ENCODE measurements at places on chromosomes 11 and 22.

- peaks cover 4% of the 10 kb centered on the region for H3K27me3 ChIP-seq
- H3K27ac ChIP-seq, result no peak overlapping the region
- DNase-seq, result no peak
- H3K36me3 ChIP-seq, result no peaks in the 10 kb centered on the region
Observed at GRCh38 chr11:73645121-73645969, 1.0 kb upstream of the PLEKHB1 start.

DNA sequence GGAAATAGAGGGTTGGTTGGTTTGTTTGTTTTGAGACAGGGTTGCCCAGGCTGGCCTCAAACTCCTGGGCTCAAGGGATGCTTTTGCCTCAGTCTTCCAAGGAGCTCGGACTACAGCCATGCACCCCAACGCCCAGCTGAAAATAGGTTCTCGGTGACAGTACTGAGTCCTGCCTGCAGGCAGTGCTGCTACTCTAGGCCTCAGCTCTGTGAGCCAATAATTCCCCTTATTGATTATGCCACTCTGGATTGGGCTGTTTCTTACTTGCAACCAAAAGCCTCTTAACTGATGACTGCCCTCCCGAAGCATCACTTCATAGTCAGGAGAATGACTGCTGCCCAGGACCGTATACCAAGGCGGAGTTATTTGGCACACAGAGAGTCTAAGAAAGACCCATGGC is 1.2 kb upstream of the C11orf16 start:
- H3K4me1 ChIP-seq, result peaks cover 4% of the 10 kb centered on the region
- no peak overlapping the region for H3K27ac ChIP-seq
- H3K27me3 ChIP-seq, result no peaks in the 10 kb centered on the region
- DNase-seq, result no peak
- H3K4me3 ChIP-seq, result no peak overlapping the region
- H3K36me3 ChIP-seq, result no peaks in the 10 kb centered on the region

DNA sequence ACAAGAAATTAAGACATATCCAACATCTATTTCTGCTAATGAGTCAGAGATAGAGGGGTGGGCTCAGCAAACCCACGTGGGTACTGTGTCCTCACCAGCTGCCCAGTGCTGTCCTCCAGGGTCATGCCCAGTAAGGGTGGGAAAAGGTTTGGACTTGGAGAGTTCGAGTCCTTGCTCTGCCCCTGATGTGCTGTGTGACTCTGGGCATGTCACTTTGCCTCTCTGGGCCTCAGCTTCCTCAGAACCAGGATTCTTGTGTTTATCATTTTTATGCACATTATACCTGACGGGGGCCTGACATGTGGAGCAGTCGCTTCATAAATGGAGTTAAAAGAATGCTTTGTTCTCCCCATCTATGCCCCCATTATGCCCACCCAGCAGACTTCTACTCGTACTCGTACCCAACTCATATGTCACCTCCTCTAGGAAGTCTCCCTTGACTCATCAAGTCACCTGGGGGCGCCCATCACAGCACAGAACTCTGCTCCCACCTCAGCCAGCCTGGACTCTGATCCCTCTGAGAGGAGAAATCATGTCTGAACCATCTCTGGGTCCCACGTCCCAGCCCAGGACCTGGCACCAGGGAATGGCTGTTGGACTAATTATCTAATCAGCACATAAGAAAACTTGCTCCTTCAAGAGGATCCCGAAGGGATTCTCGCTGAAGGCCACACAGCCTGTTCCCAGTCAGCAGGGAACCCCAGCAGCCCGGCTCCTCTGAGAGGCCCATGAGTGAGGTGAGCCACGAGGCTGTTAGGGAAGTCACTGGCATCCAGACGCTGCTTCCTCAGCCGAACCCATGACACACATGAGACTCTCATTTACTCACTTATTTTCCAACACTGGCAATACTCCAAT is 38.7 kb upstream of the TSKU start:
- H3K27ac ChIP-seq, result no peak overlapping the region
- no peak overlapping the region for H3K4me3 ChIP-seq

GRCh38 chr11:46492532-46492931 is 101.0 kb upstream of the CHRM4 start:
- no peak overlapping the region for H3K27ac ChIP-seq
- no peaks in the 10 kb centered on the region for H3K27me3 ChIP-seq
- H3K4me1 ChIP-seq, result no peaks in the 10 kb centered on the region
- no peak for DNase-seq
- no peaks in the 10 kb centered on the region for H3K36me3 ChIP-seq

DNA sequence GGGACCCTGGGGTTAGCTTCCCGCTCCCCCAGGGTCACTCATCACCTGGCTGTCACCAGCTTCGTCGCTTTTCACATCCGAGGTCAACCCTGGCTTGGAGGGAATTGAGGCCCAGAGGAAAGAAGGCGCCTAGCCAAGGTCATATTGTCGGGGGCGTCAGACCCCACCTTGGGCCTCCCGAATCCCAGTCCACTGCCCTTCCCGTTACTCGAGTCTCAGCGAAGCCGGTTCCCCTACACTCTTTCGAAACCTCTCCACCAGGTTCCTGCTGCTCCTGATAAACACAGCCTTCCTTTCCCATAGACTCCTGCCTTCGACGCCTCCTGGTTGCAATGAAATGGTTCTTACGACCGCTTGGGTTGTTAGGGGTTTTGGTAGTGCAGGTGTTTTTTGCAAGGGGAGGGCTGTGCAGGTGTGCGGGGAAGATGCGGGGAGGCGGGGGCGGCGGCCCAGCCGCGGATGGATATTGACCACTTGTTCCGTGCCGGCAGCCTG is 642 bp downstream of the NAA40 start:
- no peaks in the 10 kb centered on the region for H3K36me3 ChIP-seq
- no peaks in the 10 kb centered on the region for H3K27me3 ChIP-seq
- peak overlapping the region; percentile 53 for H3K4me3 ChIP-seq
- H3K4me1 ChIP-seq, result peaks cover 25% of the 10 kb centered on the region
- H3K27ac ChIP-seq, result peak overlapping the region; percentile 85

DNA sequence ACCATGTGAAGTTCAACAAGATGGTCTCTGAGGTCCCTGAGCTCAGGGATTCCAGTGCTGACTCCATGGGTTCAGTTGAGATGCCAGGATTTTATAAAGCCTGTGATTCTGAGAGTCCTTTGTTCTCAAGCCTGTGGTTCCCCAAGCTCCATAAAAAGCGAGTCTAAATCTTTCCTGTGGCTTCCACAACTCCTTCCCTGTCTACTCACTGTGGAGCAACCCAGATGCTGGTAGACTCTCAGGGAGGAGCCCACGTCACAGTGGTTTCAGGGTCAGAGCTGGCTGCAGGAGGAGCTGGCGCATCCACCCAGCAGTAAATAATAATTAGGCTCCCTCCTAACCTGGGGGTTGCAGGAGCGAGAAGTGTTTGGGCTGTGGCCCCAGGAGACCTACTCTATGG is 2.0 kb upstream of the RELT start:
- H3K27ac ChIP-seq, result no peak overlapping the region
- no peak overlapping the region for H3K4me3 ChIP-seq
- DNase-seq, result no peak
- no peaks in the 10 kb centered on the region for H3K36me3 ChIP-seq

GRCh38 chr22:49068861-49069500 is 758.7 kb downstream of the BRD1 start:
- peaks cover 4% of the 10 kb centered on the region for H3K4me1 ChIP-seq
- H3K27me3 ChIP-seq, result no peaks in the 10 kb centered on the region
- DNase-seq, result no peak
- no peak overlapping the region for H3K27ac ChIP-seq
- H3K36me3 ChIP-seq, result no peaks in the 10 kb centered on the region

GRCh38 chr11:116422956-116423600 is 349.7 kb downstream of the BUD13 start:
- DNase-seq, result peak; percentile 67
- H3K27ac ChIP-seq, result no peak overlapping the region

- peak overlapping the region; percentile 83 for H3K4me3 ChIP-seq
- peak; percentile 62 for DNase-seq
- no peaks in the 10 kb centered on the region for H3K4me1 ChIP-seq
- no peaks in the 10 kb centered on the region for H3K27me3 ChIP-seq
- H3K27ac ChIP-seq, result peak overlapping the region; percentile 86
Observed at GRCh38 chr22:41687901-41688364, 734 bp downstream of the SNU13 start.

- no peaks in the 10 kb centered on the region for H3K27me3 ChIP-seq
- H3K4me1 ChIP-seq, result peaks cover 11% of the 10 kb centered on the region
- peak overlapping the region; percentile 53 for H3K4me3 ChIP-seq
- H3K36me3 ChIP-seq, result peaks cover 9% of the 10 kb centered on the region
- peak overlapping the region; percentile 71 for H3K27ac ChIP-seq
Observed at GRCh38 chr11:106076171-106076918, 802 bp downstream of the KBTBD3 start.

DNA sequence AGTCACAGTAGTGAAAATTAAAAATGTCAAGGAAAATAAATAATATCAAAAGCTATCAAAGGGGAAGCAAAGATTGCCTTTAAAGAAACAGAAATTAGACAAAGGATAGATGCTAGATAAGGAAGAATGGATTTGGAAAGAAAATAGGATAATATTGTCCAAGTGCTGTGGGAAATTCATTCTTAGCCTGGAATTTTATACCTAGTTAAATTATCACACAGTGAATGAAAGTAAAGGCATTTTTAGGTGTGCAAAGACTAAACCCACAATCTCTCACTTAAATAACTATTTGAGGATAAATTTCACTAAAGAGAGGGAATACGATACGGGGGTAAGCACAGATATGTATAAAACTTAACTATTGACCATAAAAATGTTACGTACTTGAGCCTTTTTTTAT is 511.1 kb downstream of the TMEM135 start:
- H3K27me3 ChIP-seq, result no peaks in the 10 kb centered on the region
- DNase-seq, result no peak
- no peaks in the 10 kb centered on the region for H3K36me3 ChIP-seq
- H3K4me3 ChIP-seq, result no peak overlapping the region
- H3K4me1 ChIP-seq, result no peaks in the 10 kb centered on the region

DNA sequence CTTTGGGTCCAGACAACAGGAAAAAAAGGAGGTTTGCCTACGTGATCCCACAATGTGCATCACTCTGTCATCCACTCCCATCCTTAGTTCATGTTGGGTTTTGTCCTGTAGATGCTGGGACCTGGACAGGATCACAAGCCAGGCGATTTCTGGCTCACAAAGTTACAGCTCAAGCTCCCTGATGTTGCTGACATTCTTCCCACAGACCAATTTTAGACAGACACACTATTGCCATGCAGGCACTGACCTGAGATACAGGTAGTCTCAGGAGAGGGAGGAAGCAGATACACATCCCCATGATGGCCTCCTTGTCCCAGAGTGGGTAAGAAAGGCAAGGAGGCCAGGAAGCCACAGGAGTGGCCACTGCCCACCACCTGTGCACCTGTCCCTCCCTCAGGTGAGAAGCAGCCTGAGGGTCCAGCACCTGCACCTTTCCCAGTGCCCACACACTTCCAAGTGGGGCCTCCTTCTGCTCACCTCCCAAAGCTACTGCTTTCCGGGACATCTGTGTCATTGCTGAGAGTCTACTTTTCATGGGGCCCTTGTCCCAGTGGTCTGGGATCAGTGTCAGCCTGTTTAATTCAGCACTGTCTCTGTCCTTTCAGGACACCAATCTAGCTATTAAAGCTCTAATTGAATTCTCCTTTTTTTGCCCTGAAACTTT is 52.0 kb upstream of the TOP3B start:
- H3K4me1 ChIP-seq, result peaks cover 4% of the 10 kb centered on the region
- H3K27me3 ChIP-seq, result peaks cover 65% of the 10 kb centered on the region
- no peak overlapping the region for H3K27ac ChIP-seq
- no peak for DNase-seq
- no peaks in the 10 kb centered on the region for H3K36me3 ChIP-seq
- H3K4me3 ChIP-seq, result no peak overlapping the region

DNA sequence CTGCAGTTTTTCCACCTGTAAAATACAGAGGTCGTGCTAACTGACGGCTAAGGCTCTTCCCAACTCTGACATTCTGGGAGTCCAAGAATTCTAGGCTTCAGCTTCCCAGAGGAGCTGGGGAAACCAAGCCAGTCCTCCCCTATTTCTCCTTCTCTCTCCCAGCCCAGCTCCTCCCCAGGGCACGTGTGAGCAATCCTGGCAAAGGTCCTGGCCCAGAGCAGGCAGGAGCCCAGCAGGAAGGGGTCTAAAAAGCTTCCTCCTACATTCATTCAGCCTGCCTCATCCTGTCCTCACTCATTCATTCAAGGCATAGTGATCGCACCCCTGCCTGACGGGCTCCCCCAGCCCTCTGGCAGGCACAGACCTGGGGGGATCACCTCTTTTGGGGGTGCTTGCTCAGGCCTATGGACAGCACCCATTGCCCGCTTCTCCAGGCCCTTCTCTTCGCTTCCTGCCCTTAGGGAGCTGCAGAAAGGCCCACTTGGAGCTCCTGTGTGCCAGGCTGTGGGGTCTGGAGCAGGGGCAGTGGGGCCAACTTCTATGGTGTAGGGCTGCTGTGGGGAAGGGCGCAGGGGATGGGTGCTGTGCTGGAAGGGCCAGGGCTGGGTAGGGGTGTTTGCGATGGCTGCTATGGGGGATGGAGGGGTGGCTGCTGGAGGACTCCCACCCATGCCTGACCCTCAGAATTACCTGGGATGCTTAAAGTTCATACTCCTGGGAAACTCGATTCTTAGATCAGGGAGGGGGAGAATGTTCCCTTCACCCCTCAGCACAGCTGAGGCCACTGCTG is 9.8 kb downstream of the KCNC1 start:
- H3K36me3 ChIP-seq, result no peaks in the 10 kb centered on the region
- H3K4me3 ChIP-seq, result no peak overlapping the region
- H3K27me3 ChIP-seq, result no peaks in the 10 kb centered on the region
- DNase-seq, result no peak
- H3K4me1 ChIP-seq, result no peaks in the 10 kb centered on the region

- no peak for DNase-seq
- no peak overlapping the region for H3K27ac ChIP-seq
- no peaks in the 10 kb centered on the region for H3K36me3 ChIP-seq
- no peaks in the 10 kb centered on the region for H3K4me1 ChIP-seq
Observed at GRCh38 chr11:4454021-4454420, 4.9 kb downstream of the OR52K2 start.

GRCh38 chr11:85811624-85812023 is 683 bp upstream of the SYTL2 start:
- H3K27ac ChIP-seq, result no peak overlapping the region
- DNase-seq, result no peak
- H3K4me1 ChIP-seq, result no peaks in the 10 kb centered on the region
- peak overlapping the region; percentile 45 for H3K4me3 ChIP-seq
- H3K27me3 ChIP-seq, result peaks cover 46% of the 10 kb centered on the region

GRCh38 chr11:38972220-38972619 is 2374.2 kb upstream of the RAG2 start:
- H3K4me3 ChIP-seq, result no peak overlapping the region
- H3K36me3 ChIP-seq, result no peaks in the 10 kb centered on the region
- H3K27me3 ChIP-seq, result no peaks in the 10 kb centered on the region
- no peak overlapping the region for H3K27ac ChIP-seq
- no peaks in the 10 kb centered on the region for H3K4me1 ChIP-seq
